ENCODE measurements at places on chromosomes 16 and 17.

- no peak for DNase-seq
Observed at GRCh38 chr16:89449726-89450335, 40.5 kb downstream of the ANKRD11 start.

DNA sequence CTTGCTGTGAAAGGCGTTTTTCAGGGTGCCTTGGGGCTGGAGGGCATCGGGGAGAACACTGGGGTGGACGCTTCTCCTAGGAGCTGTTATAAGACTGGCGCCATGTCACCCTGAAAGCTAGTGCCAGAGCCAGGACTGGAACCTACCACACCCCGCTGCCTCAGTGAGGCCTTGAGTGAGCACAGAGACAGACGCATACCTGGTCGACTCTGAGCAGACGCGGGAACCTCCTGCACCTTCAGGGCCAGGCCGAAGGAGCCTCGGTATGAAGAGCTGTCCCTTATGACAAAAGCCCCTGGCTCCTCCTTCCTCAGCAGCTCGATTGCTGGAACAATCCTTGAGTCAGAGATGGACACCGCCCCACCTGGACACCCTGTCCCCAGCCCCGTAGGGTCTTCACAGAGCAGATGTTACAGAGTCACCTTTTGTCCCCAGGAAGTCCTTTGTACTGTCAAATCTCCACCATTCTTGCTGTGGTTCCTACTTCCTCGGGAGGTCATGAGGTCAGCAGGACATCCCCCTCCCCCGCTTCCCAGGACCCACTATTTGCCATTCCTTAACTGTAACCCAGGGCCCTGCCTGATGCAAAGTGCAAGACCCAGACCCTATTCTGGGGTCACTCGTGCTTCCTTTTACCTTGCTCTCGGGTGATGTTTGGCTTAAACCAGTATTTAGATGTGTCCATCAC, 17.0 kb downstream of the TNS4 start:
- DNase-seq = no peak

- no peak for DNase-seq
Observed at GRCh38 chr17:413706-414380, 61.2 kb upstream of the RPH3AL start.

- DNase-seq = no peak
Observed at GRCh38 chr17:4498461-4499397, at the start of gene SPNS2. SPNS2 (plus strand) TSS chr17:4498881; CDS start chr17:4499048, 167 bp downstream.

DNA sequence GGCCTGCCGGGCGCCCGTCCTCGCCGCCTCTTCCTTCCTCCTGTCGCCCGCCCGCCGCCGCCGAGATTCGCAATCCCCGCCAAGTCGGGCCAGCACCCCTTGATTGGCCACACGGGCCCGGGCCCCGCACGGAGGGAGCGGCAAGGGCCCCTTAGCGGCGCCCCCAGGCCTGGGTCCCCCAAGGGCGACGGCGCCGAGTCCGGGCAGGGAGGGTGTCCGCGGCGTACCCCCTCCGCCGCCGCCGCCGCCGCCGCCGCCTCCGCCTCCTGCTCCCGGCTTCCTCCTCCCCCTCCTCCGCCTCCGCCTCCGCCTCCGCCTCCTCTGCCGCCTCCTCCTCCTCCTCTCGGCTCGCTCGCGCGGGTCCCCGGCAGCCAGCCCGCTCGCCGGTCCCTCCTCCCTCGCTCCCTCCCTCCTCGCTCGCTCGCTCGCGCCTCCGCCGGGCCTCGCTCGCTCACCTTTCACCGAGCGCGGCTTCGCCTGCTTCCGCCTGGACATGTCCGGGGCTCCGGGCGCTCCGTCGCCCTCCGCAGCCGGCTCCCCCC, 561 bp downstream of the ZNF423 start:
- no peak for DNase-seq

DNA sequence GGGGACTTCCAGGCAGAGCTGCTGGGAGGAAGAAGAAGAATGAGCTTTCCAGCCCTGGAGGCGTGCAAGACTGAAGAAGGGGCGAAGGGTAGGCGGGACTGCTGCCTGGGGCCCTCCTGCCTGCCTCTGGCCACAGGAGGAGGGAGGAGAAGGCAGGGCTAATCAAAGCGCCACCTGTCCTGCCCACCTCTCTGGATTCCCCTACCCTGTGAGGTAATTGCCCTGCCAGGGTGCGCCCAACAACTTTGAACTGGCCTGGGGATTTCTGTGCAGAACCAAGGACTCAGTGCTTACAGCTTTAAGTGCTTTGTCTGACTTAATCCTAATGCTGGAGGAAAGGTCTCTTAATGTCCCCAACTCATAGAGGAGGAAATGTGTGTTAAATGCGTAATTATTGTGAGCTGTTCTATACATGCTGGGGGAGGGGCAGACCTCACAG, at the start of gene NOXO1:
Gene NOXO1 (minus strand): TSS at position 72 of the 439 bp plus-strand sequence. CDS start 290 bp downstream, outside the sequence.
- DNase-seq = no peak

GRCh38 chr17:7432296-7432695, 2.9 kb upstream of the TMEM102 start:
- no peak for DNase-seq

DNA sequence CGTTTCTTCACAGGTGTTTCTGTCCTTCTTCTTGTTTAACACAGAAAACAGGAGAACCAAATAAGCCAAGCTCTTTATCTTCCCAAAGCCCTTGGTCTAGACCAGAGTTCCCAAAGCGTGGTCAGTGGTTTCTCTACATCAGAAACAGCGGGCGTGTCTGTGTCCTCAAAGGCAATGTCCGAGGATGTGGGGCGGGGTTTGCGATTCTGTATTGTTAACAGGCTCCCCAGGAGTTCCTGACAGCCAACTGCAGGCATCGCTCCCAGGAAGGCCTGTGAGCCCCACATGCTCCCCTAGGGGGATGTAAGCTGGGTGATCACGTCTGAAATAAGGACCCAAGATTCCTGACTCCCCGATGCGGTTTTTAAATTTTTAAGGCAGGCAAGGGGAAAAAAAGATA, 28.4 kb upstream of the SLC25A19 start:
- DNase-seq = no peak

GRCh38 chr16:58325941-58326340, 31.1 kb upstream of the PRSS54 start:
- DNase-seq = no peak

DNA sequence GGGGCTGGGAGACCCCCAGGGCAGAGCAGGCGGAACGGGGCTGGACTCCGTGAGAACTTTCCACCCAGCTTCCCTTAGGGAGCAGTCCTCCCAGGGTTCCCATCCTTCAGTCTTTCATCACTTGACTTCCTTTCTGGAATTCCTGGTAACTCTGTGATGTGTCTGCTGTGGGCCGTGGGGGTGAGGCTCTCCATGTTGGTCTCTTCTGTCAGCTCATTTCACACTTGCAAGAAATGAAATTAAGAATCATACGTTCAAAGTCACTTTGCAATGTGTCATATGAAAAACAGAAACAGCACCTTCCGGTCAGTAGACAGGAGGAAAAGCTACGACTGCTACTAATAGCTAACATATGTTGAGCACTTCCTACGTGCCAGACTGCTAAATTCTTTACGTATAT, 5.4 kb upstream of the BBS2 start:
- DNase-seq = no peak
